ENCODE measurements at places on chromosomes 7 and 10. TPM values are rescaled to one million over a fixed set of nuclear protein-coding genes. Genes with fewer than 3 reads are reported as not detected.

Gene WNT2
- not detected for total RNA-seq

Gene MOGAT3
- total RNA-seq: 22.5 TPM

Gene CCDC3
- not detected for total RNA-seq

Gene TMEM184A
- 9.5 TPM for total RNA-seq

DNA sequence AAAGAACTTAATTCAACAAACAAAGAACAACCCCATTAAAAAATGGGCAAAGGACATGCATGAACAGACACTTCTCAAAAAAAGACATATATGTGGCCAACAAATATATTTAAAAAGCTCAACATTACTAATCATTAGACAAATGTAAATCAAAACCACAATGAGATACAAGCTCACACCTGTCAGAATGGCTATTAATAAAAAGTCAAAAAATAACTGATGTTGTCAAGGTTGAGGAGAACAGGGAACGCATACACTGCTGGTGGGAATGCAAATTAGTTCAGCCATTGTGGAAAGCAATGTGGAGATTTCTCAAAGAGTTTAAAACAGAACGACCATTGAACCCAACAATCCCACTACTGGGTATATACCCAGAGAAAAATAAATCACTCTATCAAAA, 19.1 kb downstream of the ZFAND4 start:
- no peak overlapping the region for H3K27ac ChIP-seq
- no peaks in the 10 kb centered on the region for H3K27me3 ChIP-seq
- no peaks in the 10 kb centered on the region for H3K36me3 ChIP-seq
- DNase-seq: no peak
- peaks cover 15% of the 10 kb centered on the region for H3K4me1 ChIP-seq

DNA sequence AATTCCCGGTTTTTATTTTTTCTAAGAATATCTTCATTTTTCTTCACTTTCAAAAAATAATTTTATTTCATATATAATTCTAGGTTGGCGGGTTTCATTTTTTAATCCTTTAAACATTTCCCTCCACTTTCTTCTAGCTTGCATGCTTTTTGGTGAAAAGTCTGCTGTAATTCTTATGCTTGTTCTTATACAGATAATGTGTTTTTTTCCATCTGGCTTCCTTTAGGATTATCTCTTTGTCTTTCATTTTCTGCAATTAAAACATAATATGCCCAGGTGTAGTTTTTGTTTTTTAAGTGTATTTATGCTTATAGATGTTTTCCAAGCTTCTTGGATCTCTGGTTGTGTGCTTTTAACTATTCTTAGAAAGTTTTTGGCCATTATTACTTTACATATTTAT, 341.3 kb upstream of the SEMA3C start:
- H3K4me1 ChIP-seq: no peaks in the 10 kb centered on the region
- H3K27me3 ChIP-seq: no peaks in the 10 kb centered on the region
- no peak overlapping the region for H3K27ac ChIP-seq

DNA sequence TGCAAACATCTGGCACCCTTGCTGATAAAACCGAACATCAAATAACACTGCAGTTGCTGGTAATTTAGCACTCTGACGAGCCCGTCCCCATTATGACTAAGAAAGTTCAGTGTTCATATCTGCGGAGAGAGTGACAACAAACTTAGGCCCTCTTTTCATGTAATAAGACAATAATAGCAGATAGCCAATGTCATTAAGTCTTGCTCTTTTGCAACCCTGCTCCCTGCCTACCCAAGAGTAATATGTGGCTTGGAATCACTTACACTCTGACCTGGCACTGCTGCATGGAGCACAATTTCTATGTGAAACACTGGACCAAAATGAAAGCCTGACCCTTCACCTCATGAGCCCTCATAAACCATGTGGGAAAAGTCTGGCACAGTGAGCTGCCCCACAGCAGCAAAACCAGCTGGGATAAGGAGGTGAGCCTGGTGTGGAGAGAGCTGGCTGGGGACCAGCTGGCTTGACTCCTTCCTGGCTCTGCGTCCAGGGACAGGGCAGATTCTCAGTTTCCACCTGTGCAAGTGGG, 86.5 kb downstream of the HIPK2 start:
- no peak for DNase-seq
- no peak overlapping the region for H3K4me3 ChIP-seq
- H3K4me1 ChIP-seq: peaks cover 6% of the 10 kb centered on the region
- no peak overlapping the region for H3K27ac ChIP-seq
- no peaks in the 10 kb centered on the region for H3K27me3 ChIP-seq
- H3K36me3 ChIP-seq: peaks cover 18% of the 10 kb centered on the region

DNA sequence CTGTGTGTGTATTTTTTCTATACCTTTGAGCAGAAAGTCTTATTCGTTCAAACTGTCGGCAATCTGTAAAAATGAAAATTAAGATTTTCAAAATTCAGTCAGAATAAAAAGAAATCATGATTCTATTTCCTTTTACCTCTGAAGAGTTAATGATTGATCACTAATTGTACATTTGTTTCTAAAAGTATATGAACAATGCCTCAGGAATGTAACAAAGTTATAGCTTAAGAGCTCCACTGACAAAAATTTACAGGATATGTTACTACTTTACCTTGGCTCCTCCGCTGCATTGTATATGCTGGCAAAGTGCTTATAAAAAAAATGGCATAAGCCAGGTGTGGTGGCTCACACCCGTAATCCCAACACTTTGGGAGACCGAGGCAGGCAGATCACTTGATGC, 225.7 kb downstream of the VTI1A start:
- H3K36me3 ChIP-seq: no peaks in the 10 kb centered on the region
- H3K4me1 ChIP-seq: peaks cover 37% of the 10 kb centered on the region
- no peak overlapping the region for H3K4me3 ChIP-seq

GRCh38 chr10:48500771-48501170, 104.1 kb downstream of the ARHGAP22 start:
- no peaks in the 10 kb centered on the region for H3K4me1 ChIP-seq
- peaks cover 2% of the 10 kb centered on the region for H3K27me3 ChIP-seq
- H3K27ac ChIP-seq: no peak overlapping the region
- H3K4me3 ChIP-seq: no peak overlapping the region
